GOT3 (cell line): ENCODE measurements at places on chromosomes 13 and 19.

- DNase-seq, result no peak
Observed at GRCh38 chr19:3608750-3609322, 2.2 kb upstream of the TBXA2R start.

DNA sequence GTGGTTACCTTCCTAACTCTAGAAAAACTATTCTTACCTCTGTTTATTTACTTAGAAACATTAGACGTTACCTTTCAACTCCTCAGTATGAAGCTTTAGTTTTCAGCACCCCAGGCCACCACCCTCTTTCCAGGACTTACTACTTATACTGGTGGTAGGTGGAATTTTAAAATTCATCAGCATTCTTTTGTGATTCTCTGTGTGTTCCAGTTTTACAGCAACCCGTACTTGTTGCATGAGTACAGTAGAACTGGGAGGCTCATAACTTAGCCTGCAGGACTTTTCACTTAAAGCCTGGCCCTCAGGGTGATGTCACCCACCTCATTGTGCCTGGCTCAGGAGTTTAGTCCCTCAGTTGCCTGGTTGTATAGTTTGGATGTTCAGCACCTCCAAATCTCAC lies 49.4 kb upstream of the ALOX5AP start:
- no peak for DNase-seq

DNA sequence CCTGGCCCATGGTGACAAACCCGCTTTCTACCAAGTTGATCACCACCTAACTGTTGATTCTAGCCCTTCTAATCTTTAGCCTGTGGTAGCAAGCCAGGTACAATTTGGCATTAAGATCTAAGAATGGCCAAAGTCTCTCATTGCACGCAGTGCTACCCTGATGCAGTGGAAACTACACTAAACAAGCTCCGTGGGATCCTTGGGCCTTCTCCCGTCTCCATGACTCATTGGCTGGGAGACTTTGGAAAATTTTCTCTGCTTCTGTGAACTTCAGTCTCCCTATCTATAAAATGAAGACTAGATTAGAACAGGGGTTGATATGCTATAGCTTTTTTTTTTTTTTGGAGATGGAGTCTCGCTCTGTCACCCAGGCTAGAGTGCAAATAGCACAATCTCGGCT lies 223.0 kb downstream of the TSHZ3 start:
- DNase-seq, result no peak

- DNase-seq, result no peak
Observed at GRCh38 chr13:32300406-32300805, 14.8 kb downstream of the ZAR1L start.

GRCh38 chr19:20423381-20424197 lies 142.0 kb downstream of the ZNF737 start:
- no peak for DNase-seq

DNA sequence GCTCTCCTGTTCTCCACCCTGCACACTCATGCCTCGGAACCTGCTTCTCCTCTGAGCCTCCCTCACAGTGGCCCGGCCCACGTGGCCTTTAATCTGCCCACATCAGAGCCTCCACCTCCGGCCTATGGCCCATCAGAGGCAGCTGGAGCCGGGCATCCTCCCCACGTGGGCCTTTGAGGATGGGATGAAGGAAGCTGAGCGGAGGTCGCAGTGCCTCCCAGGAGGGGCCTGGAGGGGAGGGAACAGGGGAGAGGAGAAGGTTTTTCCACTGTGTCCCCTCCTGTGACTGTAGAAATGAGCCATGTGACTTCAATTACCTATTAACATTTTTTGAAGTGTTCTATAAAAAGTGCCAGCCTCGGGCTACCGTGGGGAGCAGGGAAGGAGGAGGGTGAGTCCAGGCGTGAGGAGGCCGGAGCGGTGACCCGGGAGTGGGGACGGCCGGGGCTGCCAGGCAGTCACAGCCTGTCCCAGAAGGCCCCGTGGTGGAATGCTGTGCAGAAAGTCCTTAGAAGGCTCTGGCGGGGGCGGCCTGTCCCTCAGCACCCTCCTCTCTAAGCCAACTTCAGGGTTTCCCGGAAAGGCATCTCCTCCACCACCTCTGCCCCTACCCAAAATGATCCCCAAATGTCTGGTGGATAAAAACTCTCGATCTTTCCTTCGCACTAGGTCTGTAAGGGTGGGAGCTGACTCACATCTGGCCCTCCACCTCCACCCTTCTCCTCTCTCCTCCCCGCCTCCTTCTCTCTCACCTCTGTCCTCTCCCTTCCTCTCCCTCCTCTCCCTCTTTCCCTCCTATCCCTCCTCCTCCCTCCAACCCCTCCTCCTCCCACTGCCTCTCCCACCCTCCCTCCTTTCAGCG lies 24.8 kb upstream of the SLC1A5 start:
- no peak for DNase-seq
